ENCODE measurements at places on chromosomes 12 and 14.

DNA sequence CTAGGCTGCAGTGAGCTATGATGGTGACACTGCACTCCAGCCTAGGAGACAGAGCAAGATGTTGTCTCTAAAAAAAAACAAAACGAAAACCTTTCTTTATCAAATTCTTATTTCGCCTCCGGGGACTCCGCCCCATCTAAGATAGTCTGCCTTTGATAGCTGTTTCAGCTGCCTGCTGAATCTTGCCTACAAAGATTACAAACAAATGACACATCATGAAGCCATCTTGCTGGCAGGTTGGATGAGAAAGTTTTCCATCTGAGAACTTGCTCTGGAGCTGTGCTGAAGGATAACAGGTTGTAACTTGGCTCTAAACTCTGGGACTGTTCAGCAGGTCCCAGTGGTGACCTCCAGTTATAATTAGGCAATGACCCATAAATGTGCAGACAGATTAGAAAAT, 41.8 kb upstream of the AEBP2 start:
- no peak for DNase-seq

- no peak for DNase-seq
These were observed 206.4 kb upstream of the PELI2 start for GRCh38 chr14:55911776-55912175.

- no peak for DNase-seq
These were observed 44.7 kb downstream of the TMEM117 start for GRCh38 chr12:43880547-43880946.

- no peak for DNase-seq
These were observed 364.5 kb downstream of the BTG1 start for GRCh38 chr12:91781114-91781513.

GRCh38 chr12:11836282-11837151, 187.0 kb downstream of the ETV6 start:
- DNase-seq: peak; percentile 83

- DNase-seq: no peak
These were observed 3.8 kb upstream of the HIF1A start for GRCh38 chr14:61691495-61691894.

DNA sequence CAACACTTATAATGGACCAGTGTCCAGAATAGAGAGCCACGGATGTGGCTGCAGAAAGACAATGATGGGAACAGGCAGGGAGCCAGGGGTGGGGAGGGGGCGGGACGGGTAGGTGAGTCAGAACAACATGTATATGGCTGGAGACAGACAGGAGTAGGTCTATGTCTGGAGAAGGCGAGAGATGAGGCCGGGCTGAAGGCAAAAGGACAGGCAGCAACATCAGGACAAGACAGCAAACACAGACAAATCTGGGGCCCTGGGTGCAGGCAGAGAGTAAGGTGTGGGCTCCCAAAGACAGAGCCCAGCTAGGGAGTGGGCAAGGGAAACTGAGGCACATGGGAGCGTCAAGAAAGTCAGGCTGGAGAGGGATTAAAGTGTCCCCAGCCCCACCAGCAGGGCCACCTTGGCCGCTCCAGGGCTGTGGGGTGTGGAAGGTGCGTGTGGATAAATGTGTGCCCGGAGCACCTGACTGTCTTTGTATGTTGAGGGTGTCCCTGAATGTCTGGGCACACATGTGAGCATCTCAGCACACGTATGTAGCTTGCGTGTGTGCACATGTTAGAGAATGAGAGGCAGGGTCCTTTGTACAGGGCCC, 44.1 kb downstream of the FAM222A start:
- peak; percentile 21 for DNase-seq

DNA sequence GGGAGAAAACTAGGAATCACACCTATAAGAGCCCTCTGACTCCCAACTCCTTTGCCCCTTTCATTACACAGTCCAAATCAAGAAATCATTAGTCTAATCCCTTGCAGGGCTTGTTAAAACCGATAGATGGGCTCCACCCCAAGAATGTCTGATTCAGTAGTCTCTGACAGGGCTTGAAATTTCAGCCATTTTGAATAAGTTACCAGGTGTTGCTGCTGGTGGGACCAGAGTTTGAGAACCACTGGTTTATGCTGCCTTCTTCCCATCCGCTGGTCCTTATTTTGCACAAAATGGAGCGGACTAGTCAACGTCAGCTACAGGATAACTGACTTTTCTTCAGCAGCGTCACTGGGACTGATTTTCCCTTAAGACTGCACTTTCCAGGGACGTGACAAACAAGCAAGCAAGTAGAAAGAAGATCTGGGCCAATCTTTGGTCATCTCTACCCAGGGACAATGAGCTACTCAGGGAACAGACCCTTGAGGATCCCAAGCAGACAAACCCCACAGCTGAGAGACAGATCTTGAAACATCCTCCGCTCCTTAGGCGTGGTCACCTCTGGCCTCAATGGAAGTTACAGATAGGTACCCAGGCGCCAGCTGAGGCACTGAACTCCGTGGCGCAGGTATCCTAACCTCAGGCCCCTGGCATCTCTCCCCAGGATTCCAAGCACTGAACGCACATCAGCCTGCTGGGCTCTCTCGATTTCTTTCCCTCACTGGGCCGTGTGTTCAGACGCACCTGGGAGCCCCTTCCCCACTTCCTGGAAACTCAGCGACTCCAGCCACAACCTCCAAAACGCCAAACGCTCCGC, 900 bp downstream of the KCTD10 start:
- DNase-seq: peak; percentile 61

DNA sequence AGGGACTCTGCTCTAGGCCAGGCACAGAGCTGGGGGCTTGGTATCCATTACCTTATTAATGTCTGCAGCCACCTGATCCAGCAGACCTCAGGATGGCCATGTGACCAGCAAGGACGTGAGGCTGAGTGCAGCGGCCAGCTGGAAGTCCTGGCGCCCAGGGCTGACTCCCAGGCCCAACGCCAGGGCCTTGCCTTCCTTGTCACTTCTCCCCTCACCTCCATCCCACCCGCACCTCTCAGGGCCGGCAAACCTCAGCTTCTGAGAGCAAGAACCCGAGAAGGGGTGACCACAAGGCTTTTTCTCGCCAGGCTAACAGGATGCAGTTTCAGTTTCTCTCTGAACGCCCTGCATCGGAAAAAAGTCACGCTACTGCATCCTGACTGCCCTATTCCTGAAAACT, 15.4 kb downstream of the RAB35 start:
- DNase-seq: no peak

DNA sequence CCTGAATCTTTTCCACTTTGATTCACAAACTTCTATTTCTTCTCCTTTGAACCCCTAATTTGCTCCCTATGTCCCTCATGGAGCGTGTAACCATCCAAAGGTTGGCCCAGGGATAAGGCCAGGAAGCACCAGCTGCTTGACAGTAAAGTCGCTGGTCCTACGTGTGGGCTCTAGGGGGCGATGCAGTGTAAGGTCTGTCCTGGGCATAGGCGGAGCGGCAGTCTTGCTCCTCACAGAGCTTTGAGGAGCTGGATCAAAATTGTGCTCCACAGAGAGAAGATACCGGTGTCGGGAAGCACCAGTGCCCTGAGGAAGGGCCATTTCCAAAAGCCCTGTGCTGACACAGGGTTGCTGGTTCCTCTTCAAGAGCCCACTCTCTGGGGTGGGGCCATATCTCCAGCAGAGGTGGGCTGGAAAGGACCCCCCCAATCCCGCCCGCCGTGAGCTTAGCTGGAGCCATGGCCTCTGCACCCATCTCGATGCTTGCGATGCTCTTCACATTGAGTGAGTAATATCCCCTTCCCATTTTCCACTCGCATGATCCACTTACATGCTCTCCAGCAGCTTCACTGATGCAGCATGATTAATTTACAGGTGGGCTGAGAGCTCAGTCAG, 49.9 kb upstream of the OR4E1 start:
- DNase-seq: peak; percentile 76

- no peak for DNase-seq
These were observed 10.3 kb downstream of the DAO start for GRCh38 chr12:108890208-108890607.

GRCh38 chr14:72523424-72524294, 370.2 kb downstream of the DPF3 start:
- no peak for DNase-seq

- DNase-seq: no peak
These were observed 236.5 kb downstream of the GXYLT1 start for GRCh38 chr12:41908206-41908605.

GRCh38 chr12:78871566-78871965, 7.0 kb downstream of the SYT1 start:
- DNase-seq: no peak

DNA sequence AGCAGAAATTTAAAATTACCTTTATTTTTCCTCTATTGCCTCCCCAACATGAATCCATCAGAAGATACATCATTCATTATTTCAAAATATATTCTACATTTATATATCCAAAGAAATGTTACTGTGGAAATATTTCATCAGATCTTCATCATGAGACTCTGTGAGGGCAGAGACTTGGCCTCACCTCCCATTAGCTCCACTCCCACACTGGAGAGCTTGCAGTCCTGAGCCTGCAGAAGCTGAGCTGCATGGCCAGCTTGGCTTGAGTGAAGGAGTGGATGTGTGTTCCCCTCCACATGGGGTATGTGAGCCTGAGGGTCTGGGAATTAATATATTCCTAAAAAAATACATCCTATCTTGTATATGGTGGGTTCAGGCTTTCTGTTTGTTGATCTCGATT, 961.9 kb downstream of the TMEM121 start:
- DNase-seq: no peak

DNA sequence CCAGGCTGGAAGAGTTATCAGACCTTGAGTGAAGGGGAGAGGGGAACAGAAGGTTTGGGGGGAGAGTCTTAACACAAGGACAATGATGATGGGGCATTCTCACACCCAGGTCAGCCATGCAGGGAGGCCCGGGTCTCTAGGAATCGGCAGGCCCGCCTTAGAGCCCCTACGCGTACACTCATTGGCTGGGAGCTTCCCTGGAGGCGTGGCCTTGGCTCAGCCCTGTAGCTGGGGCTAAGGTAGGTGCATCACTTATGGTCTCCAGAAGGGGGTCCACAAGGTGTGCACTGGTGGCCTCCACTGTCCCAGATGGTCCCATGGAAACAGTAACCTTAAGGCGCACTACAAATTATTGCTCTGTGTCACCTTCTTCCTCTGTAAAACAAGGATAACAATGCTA, 660.1 kb downstream of the MED13L start:
- no peak for DNase-seq

- no peak for DNase-seq
These were observed 57.5 kb upstream of the C14orf180 start for GRCh38 chr14:104521816-104522745.

GRCh38 chr12:11623382-11623781, 26.1 kb upstream of the ETV6 start:
- DNase-seq: no peak

GRCh38 chr14:51211149-51211548, 28.9 kb upstream of the TMX1 start:
- DNase-seq: no peak

GRCh38 chr14:27372771-27373170, 774.9 kb upstream of the NOVA1 start:
- DNase-seq: no peak

GRCh38 chr14:64191756-64192155, 102.4 kb downstream of the ESR2 start:
- DNase-seq: no peak

- no peak for DNase-seq
These were observed 57.0 kb upstream of the NPFF start for GRCh38 chr12:53564278-53564677.

DNA sequence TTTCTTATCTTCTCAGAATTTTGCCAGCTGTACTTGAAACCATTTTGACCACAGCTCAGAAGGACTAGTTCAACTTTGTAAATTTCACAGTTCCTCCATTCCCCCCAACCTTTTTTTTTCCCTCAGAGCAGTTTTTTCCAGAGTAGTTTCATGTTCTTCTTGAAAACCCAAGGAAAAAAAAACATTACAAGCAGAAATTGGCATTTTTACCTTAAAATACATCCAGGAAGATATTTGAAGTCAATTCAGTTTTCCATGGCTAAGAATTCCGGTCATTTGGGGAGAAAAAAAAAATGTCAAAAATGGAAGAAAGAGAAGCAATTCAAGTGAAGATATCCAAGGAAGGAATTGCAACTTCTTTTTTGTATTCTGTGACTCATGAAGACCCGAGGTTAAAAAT, 39.5 kb downstream of the SYNE2 start:
- no peak for DNase-seq

- DNase-seq: peak; percentile 49
These were observed 36.0 kb upstream of the PLEKHG6 start for GRCh38 chr12:6274231-6275221.

GRCh38 chr12:50926415-50926814, 25.9 kb upstream of the HIGD1C start:
- no peak for DNase-seq

DNA sequence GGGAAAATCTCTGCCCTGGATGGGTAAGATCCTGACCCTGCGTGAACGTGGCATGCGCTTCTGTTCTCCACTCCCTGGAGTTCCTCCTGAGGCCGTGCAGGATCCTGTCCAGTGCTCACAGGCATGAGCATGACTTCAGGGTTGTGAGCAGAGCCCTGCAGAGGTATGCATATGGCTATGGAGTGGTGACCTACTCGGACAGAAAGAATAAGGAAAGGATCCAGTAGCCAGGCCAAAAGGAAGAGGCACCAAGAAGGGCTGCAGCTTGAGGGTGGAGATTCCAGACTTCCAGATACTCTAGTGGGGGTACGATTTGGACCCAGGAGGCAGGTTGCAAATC, 20.8 kb upstream of the CD27 start:
- no peak for DNase-seq

DNA sequence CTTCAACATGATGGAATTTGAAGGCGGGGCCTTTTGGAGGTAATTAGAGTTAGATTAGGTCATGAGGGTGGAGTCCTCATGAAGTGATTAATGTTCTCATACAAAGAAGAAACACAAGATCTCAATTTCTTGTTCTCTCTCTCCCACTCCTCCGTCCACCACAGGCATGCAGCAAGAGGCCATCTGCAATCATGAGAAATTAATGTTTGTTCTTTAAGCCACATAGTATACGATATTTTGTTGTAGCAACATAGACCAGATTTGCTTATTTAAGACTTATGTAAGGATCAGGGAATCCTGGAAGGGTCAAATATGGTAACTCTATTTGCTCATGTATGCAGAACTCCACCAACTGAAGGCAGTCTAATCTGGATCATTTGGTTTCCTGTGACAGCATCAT, 429.0 kb downstream of the LRIG3 start:
- no peak for DNase-seq

GRCh38 chr14:68682166-68683103, 110.4 kb downstream of the ZFP36L1 start:
- DNase-seq: peak; percentile 68

DNA sequence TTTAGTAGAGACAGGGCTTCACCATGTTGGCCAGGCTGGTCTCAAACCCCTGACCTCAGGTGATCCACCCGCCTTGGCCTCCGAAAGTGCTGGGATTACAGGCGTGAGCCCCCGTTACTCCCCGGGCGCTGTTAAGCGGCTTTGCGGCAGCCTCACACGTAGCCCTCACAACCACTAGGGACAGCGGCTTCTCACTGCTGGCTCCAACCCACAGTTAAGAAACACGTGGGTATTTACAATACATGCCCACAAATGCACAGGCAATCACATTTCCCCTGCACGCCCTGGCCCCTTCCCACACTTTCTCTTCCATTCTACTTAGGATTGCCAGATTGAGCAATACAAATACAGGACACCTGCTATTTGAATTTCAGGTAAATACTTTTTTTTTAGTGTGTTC, 37.0 kb upstream of the EIF5 start:
- DNase-seq: peak; percentile 34
